Esophagus squamous epithelium (tissue), 5 donors: ENCODE measurements at places on chromosomes 2 and 18.

- no peak for DNase-seq
Measured at GRCh38 chr2:103138123-103138901, 376.5 kb downstream of the TMEM182 start.

- DNase-seq = no peak
Measured at GRCh38 chr2:210224941-210225672, at the start of gene ACADL. TSS of gene ACADL (minus strand) at chr2:210225447. CDS start at chr2:210225263, 184 bp downstream.

GRCh38 chr18:57904535-57904934, 101.4 kb upstream of the ATP8B1 start:
- no peak for DNase-seq

DNA sequence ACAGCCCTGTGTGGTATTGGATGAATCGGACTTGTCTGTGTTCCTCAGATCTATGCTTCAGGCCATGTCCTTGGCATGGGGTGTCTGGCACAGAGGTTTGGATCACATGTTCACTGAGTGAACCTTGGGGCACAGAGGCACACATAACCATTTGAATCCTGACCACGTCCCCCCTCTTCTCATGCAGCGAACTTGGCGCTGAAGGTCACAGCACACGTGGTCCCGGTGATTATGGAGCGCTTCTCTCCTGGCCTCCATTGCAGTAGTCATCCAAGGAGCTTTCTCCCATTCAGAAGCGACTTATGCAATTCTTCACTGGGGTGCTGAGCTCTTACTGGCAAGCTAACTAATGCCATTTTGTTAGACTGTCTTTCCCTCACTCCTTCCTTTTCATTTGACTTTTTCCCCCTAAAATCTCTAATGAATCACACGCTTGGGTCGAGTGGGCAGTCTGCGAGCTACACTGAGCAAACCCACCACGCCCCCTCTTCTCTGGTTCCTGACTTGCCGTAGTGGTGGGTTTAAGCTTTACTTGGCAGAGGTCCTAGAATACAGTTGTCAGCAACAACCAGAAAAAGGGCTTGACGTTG, 59.4 kb downstream of the KCNG2 start:
- DNase-seq = no peak

- DNase-seq = no peak
Measured at GRCh38 chr2:137178951-137179377, 413.6 kb downstream of the THSD7B start.

DNA sequence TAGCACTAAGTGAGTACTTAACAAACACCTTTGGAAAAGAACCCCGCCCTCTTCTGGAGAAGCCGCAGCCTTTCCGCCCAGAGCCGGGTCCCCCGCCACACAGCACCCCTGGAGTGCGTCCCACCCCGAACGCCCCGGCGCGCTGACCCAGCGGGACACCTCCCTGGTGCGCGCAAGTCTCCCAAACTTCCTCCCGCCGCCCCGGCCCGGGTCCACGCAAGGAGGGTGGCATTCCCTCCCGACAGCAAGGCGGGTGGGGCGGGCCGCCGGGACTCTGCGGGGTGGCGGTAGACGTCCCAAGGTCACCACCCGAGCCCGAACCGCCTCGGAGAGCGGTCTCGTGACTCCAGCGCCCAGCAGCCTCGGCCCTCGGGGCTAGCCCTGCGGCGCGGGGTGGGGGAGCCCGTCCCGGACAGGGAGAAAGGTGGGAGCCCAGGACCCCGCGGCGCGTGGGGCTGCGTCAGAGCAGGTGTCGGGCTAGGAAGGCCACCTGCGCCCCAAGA, 598 bp downstream of the CCDC93 start:
- DNase-seq = no peak

DNA sequence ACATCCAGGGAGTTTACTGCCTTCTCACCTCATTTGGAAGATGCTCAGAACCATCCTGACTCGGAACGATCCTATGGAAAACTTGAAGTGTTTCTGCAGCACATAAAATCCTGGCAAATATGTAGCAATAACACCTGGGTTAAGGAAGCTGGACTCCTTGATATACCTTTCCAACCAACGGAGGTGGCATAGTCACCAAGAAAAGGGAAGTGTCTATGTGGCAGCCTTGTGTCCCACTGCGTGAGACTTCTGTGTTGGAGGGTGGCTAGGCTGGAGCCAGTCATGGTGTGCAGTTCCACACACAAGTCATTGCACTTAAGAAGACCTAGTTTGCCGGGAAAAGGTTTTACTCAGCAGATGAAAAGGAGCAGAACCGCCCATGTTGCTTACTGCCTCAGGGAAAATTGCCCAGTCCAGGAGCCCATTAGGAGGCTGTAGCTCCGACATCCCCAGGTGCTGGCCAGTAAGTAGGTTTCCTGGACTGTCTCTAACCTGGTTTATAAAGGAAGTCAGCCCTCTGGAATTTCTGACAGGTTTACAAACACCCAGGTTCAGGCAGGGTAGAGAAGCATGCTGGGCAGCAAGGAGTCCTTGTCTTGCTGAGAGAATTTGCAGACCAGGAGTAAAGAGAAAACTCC, 46.2 kb upstream of the SPRED2 start:
- DNase-seq = no peak

- DNase-seq = no peak
Measured at GRCh38 chr2:127014630-127015029, 92.3 kb downstream of the BIN1 start.

GRCh38 chr18:9575558-9575957, 38.8 kb downstream of the PPP4R1 start:
- no peak for DNase-seq

DNA sequence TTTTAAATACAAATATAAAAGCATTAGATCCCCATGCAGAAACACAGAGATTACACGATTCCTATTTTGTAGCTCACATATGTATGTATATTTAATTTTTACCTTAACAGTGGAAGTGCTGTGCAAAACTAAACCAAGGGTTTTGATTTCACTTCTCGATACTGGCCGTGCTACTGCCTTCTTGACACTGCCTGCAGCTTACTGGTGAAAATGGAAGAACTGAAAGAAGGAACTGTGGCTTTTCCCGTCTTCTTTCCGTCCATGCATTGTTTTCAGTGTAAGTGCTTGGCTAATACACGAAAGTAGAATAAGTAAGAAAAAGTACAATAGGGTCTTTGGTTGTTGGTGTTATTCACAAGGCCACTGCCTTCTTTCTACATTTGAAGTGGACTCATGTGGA, 129.5 kb downstream of the NDUFA10 start:
- DNase-seq = no peak

GRCh38 chr18:62164855-62165487, 21.9 kb downstream of the PIGN start:
- no peak for DNase-seq

DNA sequence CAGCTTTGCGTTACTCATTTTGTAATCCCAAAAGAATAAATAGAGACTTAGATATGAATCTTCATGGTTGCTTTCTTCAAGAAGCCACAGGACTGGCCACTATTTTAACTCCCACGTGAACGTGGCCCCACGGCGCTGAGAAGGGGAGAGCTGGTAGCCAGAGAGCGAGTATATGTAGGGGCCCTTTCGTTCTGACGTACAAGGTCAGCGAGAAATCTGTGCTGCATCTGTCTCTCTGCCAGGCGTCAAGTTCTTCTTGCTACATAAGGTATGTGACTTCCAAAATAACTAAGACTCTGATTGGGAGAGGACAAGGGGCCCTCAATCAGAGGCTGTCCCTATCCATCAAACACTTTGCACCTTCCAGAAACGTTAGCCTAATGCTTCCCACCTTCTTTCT, 149.2 kb downstream of the PLEKHA3 start:
- no peak for DNase-seq

DNA sequence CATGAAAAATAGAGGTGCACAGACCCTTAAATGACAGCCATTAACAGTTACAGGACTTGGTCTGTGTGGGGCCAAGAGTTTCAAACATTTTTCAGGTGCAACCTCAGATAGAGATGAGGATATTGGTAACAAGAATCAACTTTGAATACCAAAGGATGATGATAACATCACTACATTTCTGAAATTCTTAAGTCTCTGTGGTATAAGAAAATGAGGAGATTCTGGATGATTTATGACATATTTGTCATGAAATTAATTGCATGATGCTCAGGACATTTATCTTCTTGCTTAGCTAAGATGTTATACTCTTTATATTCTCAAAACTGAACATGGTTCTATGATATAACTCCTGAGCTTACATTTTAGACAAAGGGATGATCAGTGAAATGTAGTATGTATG, 471.8 kb upstream of the CWC22 start:
- no peak for DNase-seq

- no peak for DNase-seq
Measured at GRCh38 chr2:203706403-203706802, at the start of gene CD28. TSS of gene CD28 (plus strand) at chr2:203706639. CDS start at chr2:203706697, 58 bp downstream.

- DNase-seq = no peak
Measured at GRCh38 chr2:11556101-11556806, 22.4 kb downstream of the GREB1 start.
